CD4-positive, alpha-beta memory T cell (primary cell): ENCODE measurements at places on chromosomes 2 and 18. TPM values are rescaled to one million over a fixed set of nuclear protein-coding genes. Genes with fewer than 3 reads are reported as not detected.

GRCh38 chr2:239710953-239711861 is 310.4 kb upstream of the HDAC4 start:
- no peak for DNase-seq

DNA sequence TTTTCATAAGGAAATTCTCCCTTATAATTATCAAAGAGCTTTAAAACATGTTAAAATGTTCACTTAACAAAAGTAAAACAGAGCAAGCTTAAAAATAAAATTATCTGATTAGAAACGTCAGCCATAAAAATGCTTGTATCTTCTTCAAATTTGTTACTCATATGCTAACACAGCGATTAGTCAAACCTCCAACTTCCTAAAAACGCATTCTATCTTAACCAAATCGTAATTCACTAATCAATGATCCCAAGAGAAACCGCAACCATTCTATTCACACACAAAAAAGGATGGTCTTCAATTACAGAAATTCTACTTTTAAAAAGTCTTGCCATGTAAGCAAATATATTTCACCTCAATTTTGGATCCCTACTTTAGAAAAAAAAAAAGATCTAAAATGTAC is 1.9 kb downstream of the STK17B start:
- no peak for DNase-seq

DNA sequence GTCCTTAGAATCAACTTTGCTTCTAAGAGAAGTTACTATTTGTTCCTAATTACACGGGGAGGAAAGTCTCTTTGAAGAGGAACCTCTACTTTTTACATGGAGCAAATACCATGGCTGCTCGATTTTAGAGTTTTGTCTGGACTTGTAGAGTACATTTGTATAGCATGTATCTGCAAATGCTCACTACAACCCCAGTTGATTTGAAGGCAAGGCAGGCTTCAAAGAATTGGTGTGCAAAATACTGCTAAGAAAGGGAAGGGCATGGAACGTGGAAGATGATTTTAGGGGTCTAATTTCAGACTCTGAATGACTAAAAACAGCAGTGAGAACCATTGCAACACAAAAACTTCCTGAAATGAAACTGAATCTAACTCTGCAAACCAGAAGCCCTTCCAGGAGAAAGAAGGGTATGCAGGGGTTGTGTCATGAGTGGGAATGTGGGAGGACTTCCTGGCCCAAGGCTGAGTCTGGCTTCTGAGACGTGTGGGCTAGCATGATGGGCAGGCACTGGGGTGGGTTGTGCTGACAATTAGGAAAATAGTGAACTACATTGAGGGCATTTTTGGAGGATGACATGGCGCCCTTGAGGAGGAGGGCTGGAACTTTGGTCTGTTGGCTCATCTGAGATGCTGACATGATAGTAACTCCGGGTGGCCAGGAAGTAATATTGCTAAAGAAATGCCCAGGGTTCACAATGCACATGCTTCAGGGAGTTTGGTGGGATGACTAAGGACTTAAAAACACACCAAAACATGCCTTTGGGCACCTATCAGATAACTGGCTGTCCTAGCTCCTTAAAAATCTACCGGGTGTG is 18.9 kb upstream of the IL1R2 start:
- no peak for DNase-seq

DNA sequence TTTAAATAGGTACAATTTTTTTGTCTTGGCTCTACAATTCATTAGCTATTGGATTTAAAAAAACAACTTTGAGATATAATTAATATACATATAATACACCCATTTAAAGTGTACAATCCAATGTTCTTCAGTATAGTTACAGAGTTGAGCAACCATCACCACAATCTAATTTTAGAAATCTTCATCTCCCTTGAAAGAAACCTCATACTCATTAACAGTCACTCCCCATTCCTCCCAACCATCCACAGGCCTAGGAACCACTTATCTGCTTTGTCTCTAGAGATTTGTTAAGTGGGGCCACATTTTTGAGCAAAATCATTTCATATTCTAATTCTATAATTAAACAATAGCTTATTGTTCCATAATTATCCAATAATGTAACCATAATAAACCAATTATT is 32.6 kb downstream of the MRPL33 start:
- DNase-seq, result no peak

The CDK15 gene
- not detected for polyA plus RNA-seq

DNA sequence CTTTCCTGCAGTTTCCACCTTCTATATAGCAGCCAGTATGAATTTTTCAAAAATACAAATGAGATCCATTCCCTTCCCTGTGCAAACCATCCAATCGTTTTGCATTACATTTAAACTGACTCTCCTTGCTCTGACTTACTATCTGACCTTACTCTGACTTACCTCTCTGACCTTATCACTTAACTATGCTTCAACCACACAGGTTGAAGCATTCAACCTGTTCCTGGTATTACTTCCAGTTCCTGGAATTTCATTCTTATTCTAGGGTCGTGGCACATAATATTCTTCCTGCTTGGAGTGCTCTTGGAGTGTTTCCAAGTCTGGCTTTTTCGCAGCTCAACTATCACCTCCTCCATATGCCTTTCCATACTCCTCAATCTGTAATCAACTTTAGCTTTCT is 850.6 kb upstream of the CHAC2 start:
- DNase-seq, result no peak

DNA sequence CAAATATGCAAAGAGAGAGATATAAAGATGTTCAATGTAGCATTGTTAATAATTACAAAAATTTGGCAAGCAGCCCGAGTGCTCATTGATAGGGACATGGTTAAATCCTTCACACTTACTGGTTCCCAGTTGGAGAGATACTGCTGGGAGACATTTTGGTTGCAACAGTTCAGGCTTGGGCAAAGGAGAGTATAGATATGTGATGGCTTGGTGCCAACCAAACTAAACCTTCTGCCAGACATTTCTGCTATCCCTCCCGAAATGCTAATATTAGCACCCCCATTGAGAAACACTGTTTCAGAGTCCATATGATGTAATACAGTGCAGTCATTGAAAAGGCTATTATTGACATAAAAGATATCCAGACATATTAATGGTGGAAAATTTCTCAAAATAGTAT is 11.5 kb downstream of the GEN1 start:
- no peak for DNase-seq

DNA sequence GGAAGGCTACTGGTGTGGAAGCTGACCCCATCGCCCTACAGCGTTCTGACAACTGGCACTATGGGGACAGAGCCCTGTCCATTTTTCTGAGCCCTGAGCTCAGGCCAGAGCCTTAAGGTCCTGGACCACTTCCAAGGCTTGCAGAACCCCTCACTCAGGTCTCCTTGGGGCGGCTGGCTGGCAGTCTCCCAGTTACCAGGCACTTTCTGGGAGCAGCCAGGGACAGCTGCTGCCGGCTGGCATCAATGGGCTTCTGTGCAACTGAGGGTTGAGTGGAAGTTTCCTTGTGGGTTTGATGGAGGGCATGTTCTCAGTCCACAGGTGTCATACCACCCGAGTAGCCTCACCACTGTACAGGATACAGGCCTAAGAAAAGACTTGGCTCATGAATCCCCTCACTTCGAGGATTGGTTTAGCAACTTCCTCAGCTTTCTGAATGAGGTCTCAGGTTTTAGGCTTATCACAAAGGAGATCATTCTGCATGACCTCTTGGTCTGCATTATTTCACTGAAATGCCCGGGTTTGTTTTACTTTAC is 27.4 kb upstream of the WIPF1 start:
- no peak for DNase-seq

DNA sequence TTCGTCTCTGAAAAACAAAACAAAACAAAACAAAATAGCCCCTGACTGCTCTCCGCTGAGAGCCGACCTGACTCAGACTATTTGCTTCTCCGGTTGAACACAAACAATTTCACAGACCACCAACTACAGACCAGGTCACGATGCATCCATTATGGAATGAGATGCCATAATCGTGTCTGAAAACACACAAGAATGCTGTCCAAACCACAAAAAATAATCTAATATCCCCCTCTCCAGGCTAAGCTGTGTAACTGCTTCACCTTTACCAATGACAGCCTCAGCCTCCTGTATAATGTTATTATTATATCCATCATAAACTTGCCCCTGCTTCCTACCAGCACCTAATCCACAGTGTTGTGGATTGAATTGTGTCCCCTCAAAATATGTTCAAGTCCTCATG is 114.7 kb downstream of the DNAH6 start:
- DNase-seq, result peak; percentile 56

The MEX3C gene
- 10.5 TPM for polyA plus RNA-seq

The PCARE gene
- not detected for polyA plus RNA-seq

GRCh38 chr18:41265047-41265446 is 690.0 kb upstream of the PIK3C3 start:
- no peak for DNase-seq

The TRABD2A gene
- 67.1 TPM for polyA plus RNA-seq

DNA sequence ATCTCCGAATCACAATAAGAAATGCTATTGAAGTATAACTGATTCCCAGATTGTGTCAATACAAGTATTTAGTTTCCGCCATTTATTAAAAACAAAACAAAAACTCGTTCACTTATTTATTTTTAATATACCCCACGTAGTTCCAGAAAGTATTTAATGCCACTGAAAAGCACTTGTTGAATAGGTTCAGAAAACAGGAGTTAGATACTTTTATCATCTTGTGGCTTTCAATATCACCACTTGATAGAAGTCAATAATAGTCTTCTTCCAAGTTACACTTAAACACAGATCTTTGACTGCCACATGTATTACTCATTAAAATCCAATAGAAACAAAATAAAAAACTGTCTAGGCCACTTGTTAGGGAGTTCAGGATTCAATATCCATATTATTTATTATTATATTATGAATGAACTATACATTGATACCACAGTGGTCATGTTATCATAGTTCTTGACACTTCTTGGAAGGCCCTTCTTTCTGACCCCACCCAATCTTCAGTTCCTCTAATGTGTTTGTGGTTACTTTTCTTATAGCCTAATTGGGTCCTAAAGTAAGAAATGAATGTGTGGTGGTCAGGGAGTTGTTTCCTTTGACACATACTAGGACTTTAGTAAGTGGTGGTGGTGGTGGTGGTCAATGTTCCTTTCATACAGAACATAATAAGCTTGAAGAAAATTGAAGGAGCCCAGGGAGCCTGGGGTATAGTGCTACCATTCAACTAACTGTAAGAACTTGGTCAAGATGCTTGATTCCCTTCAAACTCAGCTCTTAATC is 221.3 kb upstream of the ITGA4 start:
- DNase-seq, result no peak

DNA sequence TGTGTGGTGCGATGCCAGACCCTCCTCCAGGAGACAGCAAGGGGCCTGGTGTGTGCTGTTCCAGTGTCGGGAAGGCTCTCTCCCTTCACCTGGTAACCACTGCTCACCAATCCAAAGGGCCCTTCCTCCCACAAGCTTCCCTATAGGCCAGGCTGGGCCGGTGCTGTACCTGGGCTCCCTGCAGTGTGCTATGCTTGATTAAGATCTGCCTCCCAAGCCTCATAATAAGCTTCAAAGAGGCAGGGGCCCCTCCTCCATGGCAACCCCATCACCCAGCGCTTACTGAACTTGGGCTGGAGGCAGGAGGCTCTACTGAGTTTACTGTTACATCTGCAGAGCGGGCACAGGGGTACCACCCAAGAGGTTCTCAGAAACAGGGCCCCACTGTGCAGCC is 4.5 kb upstream of the MAL start:
- no peak for DNase-seq

DNA sequence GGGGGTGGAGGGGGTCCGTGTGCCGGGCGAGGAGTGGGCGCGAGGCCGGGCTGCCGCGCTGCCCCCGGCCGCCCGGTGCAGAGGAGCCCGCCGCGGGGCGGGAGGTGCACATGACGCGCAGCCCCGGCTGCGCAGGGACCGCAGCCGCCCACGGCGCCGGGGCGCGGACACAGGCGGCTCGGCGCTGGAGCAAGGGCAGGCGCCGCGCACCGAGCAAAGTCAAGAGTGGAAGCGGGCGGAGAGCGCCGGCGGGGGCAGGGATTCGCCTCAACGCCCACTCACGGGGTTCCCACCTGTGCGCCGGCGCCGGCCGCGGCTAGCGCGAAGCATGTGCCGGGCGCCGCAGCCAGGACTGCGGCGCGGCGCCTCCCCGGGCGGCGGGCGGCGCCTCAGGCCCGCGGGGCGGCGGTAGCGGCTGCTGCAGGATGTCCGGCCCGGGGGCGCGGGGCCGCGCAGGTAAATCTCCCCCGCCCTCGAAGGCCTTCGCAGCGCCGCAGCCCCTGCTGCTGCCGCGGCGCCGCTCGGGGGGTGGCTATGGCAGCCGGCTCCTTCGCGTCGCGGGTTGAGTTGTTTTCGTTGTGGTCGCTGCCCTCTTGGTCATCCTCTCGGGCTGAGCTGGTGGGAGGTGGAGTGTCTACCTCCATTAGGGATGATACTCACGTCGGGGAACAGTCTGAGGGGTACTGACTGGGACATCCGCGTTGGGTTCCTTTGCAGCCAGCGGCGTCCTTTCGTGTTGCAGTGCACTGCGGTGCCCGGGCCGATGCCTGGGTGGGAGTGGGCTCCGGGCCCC is 216.3 kb upstream of the DTNA start:
- DNase-seq, result no peak

The GRHL1 gene
- polyA plus RNA-seq, result 0.14 TPM

DNA sequence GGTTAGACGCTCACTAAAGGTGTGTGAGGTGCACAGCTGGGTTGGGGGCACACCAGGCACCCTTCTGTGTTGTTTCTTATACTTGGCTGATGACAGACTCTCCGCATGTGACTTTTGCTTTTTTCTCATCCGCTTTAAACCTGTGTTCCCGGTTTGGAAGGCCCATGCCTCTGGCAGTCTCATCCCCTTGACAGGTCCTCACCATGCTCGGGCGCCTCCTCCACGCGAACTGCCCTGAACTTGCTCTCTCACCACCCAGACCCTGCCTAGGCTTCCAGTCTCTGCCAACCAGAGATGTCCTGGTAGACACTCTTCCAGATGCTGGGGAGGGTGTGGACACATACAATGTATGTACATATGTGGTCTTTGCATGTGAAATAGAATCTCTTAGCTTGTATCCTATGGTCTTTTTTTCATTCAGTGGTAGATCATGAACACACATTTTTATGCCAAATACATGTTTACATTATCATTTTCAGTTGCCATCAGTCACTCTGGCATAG is 79.8 kb downstream of the LIMS1 start:
- DNase-seq, result no peak

DNA sequence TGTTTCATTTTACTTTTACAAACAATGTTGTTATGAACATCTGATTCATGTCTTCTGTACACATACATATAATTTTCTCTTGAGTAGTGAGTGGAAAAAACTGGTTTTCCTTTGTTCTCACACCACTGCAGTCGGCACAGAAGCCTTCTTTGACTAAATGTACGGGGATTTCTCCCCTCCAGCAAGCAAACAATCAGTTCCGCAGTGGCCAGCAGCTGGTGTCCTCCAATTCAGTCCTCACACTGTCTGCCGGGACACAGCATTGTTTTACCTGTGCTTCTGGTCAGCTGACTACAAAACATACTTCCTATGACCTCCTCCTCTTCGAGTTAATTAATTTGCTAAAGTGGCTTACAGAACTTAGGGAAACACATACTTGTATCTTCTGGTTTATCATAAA is 202.8 kb downstream of the WDR7 start:
- DNase-seq, result no peak
